ENCODE measurements at places on chromosomes 16 and 17.
A peak's percentile ranks its signal among the peaks of the same experiment; 100 is the strongest.

DNA sequence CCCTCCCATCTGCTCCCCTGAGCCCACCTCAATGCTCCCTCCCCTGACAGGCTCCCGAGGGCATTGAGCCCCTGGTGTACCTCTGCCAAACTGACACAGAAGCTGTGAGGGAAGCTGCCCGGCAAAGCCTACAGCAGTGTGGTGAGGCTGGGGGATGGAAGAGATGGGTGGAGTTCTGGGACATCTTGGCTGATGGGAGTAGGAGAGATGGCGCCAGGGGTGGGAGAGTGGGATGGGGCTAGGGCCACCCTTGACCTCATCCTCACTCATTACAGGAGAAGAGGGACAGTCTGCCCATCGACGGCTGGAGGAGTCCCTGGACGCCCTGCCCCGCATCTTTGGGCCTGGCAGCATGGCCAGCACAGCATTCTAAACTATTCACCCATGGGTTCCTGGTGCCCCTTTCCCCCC is 16.2 kb upstream of the CTCF start:
- no peak for DNase-seq

- no peak for DNase-seq
Observed at GRCh38 chr16:56909527-56909979, 22.4 kb upstream of the HERPUD1 start.

GRCh38 chr17:42407289-42407836 is 15.7 kb downstream of the CAVIN1 start:
- DNase-seq = peak; percentile 90

- DNase-seq = no peak
Observed at GRCh38 chr16:14505846-14506245, 124.2 kb downstream of the PARN start.

GRCh38 chr17:68908045-68908444 is 47.1 kb downstream of the ABCA8 start:
- no peak for DNase-seq

- DNase-seq = no peak
Observed at GRCh38 chr17:77521076-77521475, 380.3 kb downstream of the SEC14L1 start.

GRCh38 chr16:66961914-66962313 is 848 bp downstream of the CES3 start:
- DNase-seq = no peak

- DNase-seq = no peak
Observed at GRCh38 chr17:17303847-17304490, 796 bp downstream of the NT5M start.

- DNase-seq = no peak
Observed at GRCh38 chr16:27894386-27894785, 169.1 kb downstream of the GSG1L start.

- no peak for DNase-seq
Observed at GRCh38 chr16:83212301-83212841, 585.6 kb downstream of the CDH13 start.

DNA sequence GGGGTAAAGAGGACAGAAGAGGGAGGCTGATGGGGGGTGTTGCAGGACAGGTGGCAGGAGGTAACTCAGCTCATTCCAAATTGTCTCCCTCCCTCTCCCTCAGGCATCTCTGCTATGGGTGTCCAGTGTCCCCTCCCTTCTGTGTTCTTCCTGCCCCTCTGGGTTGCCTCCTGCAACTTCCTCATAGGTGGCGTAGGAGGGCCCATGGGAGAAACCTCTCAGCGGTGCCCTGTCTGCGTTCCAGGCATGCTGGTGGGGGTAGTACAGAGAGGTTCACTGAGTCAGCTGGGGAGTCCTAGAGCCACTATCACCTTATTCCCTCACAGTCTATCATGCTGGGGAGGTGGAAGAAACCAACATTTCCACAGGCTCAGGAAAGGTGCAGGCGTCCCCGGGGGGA is 14.7 kb upstream of the ODF4 start:
- no peak for DNase-seq

GRCh38 chr16:61148930-61149329 is 887.3 kb downstream of the CDH8 start:
- no peak for DNase-seq

DNA sequence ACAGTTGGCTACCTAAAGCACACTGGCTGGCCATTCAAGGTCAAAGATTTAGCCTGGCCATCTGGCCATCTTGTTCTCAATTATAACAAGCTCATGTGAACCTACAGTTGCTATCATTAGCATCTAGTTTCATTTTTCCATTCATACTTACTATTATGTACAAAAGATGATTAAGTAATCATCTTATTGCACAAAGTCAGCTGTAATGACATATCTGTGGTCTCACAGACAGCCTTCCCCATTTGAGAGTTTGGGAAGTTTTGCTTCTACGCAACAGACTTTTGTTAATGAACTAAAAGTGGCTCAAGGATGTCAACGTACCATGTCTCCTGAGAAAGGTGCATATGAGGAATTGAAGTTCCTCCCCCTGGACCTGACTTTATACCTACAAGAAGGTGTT is 51.3 kb downstream of the HS3ST3B1 start:
- DNase-seq = no peak

- no peak for DNase-seq
Observed at GRCh38 chr17:54771409-54771915, 129.2 kb upstream of the TOM1L1 start.

DNA sequence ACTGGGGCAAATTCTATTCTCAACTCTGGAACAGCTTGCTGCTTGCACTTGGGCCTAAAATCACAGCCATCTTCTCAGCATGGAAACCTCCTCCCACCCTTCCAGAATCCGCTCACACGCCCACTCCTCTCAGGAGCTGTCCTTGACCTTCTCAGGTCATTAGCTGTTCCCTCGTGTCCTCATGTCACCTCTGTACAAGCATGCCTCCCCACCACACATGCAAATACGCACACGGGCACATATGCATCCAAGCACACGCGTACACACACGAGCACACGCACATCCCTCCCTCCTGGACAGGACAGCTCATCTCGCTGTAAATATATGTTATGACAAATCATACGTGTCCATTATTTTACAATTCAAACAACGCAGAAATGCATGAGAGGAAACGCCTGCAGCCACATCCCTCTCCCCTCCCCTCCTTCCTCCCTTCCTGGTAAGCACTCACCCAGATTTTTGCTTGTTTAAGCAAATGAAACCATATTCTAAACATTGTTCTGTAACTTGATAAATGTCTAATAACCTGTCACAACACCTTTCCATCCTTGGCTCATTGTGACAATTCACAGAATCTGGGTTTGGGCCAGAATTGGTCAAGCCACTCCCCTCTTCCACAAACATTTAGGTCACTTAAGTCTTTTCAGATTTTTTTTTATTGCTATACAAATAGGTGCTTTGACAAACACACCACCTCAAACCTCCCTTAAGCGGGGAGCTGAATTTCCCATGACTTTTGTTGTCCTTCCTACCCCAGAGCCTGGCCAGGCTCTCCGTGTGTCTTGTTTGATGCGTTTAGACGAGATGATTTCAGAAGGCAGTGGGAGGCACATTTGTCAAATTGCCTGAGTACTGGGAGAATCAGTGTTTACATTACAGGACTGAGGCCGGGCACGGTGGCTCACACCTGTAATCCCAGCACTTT is 41.7 kb downstream of the DNAH17 start:
- no peak for DNase-seq

DNA sequence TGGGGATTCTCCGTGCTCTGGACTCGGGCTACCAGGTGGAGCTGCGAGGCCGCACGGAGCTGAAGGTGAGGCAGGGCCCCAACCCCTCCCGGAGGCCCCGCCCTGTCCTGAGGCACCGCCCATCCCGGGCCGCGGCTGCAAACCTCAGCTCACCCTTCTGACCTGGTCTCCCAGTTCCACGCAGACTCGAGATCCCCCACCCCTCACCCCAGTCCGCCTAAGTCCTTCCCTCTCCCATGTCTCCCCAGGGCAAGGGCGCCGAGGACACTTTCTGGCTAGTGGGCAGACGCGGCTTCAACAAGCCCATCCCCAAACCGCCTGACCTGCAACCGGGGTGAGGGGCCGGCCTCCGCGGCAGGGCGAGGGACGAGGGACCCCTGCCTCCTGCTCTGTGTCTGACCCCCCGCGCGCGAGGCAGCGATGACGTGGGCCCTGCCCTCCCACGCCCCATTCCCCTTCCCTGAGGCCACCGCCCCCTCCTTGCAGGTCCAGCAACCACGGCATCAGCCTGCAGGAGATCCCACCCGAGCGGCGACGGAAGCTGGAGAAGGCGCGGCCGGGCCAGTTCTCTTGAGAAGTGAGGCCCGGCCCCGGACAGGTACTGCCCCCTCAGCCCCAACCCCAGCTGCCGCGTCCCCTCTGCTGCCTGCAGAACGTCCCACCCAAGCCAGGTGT is 13.7 kb downstream of the GUCY2D start:
- no peak for DNase-seq

GRCh38 chr16:56387396-56387795 is 37.9 kb downstream of the AMFR start:
- no peak for DNase-seq

DNA sequence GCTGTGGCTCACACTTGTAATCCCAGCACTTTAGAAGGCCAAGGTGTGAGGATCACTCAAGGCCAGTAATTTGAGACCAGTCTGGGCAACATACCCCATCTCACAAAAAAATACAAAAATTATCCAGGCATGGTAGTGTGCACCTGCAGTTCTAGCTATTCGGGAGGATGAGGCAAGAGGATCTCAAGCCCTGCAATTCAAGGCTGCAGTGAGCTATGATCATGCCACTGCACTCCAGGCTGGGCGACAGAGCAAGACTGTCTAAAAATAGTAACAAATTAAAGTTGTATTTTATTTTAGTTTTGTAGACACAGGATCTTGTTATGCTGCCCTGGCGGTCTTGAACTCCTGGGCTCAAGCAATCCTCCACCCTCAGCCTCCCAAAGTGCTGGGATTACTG is 18.2 kb downstream of the USP31 start:
- DNase-seq = no peak

- DNase-seq = no peak
Observed at GRCh38 chr16:85015481-85016187, 4.3 kb upstream of the ZDHHC7 start.

DNA sequence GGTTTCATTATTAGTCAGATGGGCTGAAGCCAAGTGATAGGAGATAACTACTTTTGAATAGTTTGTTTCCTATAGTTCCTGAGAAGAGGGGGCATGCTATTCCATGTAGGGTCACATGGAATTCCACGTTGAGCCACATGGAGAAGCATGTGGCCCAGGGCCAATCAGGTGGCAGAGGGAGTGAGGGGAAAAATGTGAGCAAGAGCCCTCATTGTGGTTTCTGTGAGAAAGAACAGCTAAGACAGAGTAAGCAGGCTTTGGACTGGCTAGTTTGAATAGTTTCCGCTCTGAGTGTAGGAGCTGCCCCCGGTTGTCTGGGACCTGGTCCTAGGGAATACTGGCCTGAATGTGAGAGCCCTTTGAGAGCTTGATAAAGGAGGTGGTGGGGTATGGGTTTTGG is 69.9 kb upstream of the CNTNAP4 start:
- no peak for DNase-seq

- no peak for DNase-seq
Observed at GRCh38 chr16:10390330-10390729, 4.5 kb downstream of the ATF7IP2 start.

DNA sequence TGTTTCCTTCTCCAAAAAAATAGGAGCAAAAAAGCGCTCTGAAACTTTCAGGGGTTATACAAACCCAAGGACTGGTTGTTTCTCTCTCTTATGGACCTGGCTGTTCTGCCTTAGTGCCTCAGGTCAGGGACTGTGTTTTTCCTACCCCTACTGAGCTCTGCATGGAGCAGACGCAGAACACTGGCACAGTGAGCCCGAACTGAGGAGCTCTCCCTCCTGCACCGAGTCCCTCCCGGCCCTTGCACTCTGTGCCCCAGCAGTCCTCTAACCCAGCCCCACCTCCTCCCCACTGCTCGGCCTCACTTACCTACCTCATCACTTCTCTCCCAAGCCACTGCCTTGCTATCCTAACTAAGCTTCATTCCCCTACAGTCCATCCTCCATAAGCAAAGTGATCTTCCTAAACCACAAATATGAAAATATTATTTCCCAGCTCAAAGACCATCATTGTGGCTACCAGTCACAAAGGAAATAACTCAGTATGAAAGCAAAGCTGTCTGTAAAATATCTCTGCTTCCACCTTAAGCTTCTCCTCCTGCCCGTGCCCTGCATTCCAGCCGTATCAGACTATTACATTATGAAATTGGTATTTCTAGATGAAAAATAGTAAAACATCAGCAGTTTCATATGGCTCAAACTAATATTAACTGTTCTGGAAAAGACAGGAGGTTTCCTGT is 13.6 kb downstream of the MEIOB start:
- DNase-seq = no peak

All from left cardiac atrium (tissue), 4 donors.